H4 (cell line): ENCODE measurements at places on chromosomes 7 and 10. TPM values are rescaled to one million over a fixed set of nuclear protein-coding genes. Genes with fewer than 3 reads are reported as not detected.

CALY gene
- total RNA-seq: not detected in 2 replicates

MEIG1 gene
- 1.2 and 1.9 TPM in 2 replicates for total RNA-seq

R3HCC1L gene
- total RNA-seq: 9.8 and 10.5 TPM in 2 replicates

COL17A1 gene
- total RNA-seq: not detected in 2 replicates

GOT1 gene
- 50.7 and 58.8 TPM in 2 replicates for total RNA-seq

CLRN3 gene
- total RNA-seq: 0.64 TPM in 1 of 2 replicates, not detected in the other

CNNM1 gene
- total RNA-seq: not detected in 2 replicates

COBL gene
- 0.21 and 0.81 TPM in 2 replicates for total RNA-seq

UCMA gene
- not detected in 2 replicates for total RNA-seq

TCTN3 gene
- 46.9 and 57.8 TPM in 2 replicates for total RNA-seq

SPDYE9 gene
- total RNA-seq: not detected in 2 replicates

ZNF485 gene
- total RNA-seq: 3.3 and 3.6 TPM in 2 replicates
